ENCODE measurements at places on chromosomes 4 and X. TPM values are rescaled to one million over a fixed set of nuclear protein-coding genes. Genes with fewer than 3 reads are reported as not detected.

DNA sequence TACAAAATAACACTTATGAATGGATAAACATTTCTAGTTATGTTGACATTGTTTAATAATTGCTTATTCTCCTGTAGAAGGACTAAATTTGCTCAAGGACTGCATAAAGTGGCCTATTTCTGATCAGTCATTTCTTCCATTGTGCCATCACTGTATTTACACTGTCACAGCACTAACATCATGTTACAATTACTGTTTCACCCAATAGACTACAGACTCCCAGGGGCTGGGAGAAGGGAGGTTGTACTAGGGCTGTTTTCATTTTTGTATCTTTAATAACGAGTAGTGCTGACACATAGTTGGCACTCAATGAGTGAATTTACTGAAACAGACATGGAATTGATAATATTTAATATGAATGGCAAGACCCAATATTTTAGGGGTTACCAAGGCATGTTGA is 139.5 kb downstream of the SLC10A7 start:
- DNase-seq, result no peak

GRCh38 chrX:148958901-148959300 is 458.5 kb downstream of the AFF2 start:
- DNase-seq, result no peak

DNA sequence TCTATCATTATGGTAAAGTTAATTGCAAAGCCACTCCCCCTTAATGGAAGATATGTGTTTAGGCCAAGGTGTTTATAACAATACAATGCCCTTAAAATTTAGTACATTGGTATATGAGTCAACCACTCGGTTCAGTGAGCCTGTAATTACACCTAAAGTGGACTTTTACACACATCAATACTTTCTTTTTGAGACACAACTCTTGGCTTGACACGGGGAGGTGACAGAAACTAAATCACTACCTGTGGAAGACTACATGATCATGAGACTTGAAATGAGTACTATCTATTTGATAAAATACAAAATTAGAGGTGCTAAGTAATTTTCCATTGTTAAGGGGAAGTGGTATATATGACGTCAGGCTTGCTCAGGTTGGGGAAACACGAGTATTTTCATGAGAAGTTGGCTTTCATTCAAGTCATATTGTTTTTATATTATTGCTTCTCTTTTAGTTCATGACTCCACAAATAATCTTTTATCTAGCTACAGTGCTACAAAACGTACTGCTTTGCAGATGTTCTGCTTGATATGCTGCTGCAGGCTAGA is 918.3 kb downstream of the ARAP2 start:
- no peak for DNase-seq

- DNase-seq, result no peak
These were observed 53.3 kb downstream of the WFS1 start for GRCh38 chr4:6322761-6323566.

The CPZ gene
- not detected for total RNA-seq

The STAG2 gene
- total RNA-seq, result 117 TPM
